NCI-H2171 treated with DMSO at 0.1 percent for 48 hours (cell line): ENCODE measurements at places on chromosomes 16 and 17.

DNA sequence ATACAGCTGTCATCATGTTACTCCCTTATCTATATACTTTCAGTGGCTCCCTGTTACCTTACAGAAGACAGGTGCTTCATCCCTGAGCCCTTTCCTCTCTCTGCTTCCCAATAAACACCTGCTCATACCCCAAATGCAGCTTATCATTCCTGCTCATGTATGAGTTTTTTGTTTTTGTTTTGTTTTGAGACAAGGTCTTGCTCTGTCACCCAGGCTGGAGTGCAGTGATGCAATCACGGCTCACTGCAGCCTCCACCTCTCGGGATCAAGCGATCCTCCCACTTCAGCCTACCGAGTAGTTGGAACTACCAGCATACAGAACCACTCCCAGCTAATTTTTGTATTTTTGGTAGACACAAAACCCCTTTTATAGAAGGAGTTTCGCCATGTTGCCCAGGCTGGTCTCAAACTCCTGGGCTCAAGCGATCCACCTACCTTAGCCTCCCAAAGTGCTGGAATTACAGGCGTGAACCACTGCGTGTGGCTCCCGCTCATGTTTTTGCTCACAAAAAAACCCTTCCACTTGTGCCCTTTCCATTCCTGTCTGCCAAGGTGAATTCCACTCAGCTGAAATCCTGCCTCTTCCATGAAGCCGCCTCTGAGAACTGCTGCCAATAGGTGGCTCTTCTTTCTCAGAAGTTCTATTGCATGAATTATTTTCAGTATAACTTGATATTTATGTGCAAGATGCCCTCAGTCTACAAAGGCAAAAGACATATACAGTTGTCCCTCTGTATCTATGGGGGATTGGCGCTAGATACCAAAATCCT, 7.9 kb upstream of the RNF157 start:
- DNase-seq, result no peak

DNA sequence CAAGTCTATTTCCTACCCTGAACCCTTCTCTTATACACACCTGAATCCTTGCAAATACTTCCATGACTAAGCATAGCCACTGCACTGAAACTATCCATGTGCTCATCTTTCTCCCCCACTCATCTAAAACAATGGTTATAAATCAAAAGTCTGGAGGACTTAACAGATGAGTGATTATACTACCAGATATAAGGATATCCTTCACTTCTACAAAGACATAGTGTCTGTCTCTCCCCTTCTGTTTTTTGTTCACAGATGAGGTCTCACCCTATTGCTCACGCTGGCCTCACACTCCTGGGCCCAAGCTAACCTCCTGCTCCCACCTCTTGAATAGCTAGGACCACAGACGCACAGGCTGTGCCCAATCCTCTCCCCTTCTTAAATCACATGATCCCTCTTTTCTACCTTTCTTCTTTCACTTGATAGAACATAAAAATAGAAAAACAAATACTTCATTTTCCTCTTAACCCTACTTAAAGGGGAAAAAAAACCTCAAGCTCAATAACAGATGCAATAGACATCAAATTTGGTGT, 19.2 kb downstream of the CEP112 start:
- DNase-seq, result no peak

DNA sequence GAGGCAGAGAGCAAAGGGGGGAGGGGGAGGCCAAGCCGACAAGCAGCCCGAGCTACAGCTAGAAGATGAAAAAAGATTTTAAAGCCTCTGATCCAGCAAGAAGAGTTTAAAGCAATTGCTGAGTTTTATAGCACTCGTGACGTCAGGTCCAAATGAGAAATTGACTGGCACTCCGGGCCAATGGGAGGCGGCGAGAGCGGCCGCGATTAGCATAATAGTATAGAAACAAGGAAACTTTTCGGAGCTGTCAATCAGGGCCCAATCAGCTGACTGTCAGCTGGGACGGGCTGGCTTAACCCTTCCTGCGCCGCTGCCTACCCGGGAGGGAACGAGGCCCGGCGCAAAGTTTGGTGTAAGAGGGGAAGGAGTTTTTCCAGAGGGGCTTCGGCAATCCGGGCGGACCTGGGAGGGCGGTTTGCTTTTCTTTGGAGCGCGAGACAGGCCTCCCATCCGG, at the start of gene MAF:
MAF (minus strand) TSS at position 100 of the 454 bp plus-strand sequence. CDS start 835 bp downstream, outside the sequence.
- peak; percentile 83 for DNase-seq

- DNase-seq, result no peak
Measured at GRCh38 chr17:71505200-71505599, 615.6 kb upstream of the SOX9 start.

DNA sequence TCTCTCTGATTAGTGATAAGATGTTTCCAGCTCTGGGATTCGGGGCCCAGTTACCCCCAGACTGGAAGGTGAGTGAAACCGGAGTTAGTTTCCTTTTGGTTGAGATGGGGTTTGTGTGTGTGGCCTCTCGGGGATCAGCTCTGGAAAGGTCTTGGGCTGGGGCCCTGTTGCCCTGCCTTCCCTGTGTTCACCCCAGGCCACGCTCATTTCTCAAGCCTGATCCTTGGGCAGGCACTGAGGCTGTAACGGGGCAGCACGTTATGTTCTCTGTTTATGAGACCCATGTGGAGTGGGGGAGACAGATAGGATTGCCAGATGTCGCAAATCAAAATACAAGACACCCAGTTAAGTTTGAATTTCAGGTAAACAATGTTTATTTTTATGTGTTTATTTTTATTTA, 35.5 kb downstream of the CPNE2 start:
- no peak for DNase-seq

DNA sequence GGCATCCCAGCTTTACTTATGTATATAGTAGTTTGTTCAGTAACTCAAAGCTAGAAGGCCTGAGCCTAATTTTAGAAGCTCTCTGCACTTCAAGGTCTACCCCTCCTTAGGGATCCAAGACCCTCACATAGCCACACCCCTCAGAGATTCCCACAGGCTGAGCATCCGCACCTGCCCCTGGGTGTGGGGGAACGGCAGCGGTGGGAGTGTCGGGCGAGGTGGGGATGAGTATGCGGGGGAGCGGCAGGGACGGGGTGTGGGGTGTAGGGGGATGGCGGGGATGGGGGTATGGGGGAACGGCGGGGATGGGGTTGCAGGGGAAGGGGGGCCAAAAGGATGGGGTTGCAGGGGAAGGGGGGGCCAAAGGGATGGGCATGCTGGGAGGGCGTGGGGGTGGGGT, 24.9 kb upstream of the BEAN1 start:
- no peak for DNase-seq

DNA sequence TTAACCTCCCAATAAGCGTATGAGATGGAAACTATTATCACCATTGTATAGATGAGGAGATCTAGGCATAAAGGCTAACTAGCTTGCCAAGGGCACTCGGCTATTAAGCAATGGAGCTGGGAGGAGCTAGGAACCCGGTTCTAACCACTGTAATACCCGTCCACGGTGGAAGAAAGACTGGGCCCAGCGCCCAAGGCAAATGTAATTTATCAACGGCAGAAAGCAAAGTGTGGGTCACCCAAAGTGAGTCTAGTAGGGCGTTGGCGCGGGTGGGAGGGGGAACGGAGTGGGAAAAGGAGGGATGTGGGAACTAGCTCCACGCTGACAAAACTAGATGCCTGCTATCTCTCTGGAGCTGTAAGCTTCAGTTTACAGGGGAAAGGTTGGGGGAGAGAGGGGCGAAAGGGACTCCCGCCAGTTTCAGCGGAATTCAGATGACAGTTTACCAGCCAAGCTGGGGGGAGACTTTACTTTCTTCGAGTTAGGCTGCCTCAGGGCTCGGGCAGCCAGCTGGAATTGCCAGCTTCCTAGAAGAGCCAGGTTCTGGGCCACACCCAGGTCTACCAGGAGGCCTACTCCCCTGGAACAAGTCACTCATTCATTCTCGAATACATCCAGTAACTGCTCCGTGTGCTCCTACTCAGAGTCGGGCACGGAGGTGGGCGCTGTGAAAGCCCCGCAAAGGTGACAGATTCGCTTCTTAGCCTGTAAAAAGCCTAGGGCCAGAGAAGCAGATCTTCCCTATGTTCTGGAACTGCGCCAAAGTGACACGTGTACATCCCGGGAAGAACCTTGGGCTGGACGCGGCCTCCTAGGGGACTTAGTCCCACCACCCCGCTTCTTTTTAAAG, 837 bp downstream of the LRRC59 start:
- DNase-seq, result peak; percentile 16

- DNase-seq, result no peak
Measured at GRCh38 chr17:79633993-79634813, 23.4 kb upstream of the RBFOX3 start.

DNA sequence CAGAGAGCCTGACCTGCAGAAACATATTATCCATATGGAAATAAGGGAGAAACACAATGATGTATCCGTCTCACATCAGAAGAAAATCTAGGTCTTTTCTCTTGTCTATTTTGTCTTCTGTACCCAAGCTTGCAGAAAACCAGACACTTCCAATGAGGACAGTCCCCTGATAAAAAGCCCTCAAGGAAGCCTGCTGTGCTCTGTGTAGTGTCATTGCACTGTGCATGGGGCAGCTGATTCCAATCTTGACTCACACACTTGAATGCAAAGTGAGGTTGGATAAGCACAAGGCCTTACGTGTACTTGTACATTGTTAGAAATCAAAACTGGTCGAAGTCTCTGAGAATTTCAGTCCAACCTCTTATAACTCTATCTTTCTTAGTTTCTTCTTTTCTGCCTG, 256.6 kb upstream of the MYOCD start:
- no peak for DNase-seq

DNA sequence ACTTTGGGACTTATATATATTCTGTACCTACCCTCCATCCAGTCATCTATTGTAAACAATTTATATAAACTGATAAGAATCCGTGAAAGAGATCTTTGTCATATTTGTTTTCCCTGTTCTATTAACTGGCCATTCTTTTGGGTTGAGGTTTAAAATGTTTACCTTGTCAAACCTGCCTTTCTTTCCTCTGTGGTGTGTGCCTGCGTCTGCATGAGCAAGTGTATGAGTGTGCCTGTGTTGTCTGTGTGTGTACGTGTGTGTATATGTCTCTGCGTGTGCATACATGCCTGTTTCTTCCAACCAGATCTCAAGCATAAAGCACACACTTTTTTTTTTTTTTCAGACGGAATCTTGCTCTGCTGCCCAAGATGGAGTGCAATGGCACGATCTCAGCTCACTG, 201.5 kb downstream of the C16orf95 start:
- no peak for DNase-seq

- DNase-seq, result no peak
Measured at GRCh38 chr16:3564130-3564888, 12.9 kb downstream of the NLRC3 start.

- no peak for DNase-seq
Measured at GRCh38 chr17:77692571-77693161, 265.8 kb upstream of the TNRC6C start.

DNA sequence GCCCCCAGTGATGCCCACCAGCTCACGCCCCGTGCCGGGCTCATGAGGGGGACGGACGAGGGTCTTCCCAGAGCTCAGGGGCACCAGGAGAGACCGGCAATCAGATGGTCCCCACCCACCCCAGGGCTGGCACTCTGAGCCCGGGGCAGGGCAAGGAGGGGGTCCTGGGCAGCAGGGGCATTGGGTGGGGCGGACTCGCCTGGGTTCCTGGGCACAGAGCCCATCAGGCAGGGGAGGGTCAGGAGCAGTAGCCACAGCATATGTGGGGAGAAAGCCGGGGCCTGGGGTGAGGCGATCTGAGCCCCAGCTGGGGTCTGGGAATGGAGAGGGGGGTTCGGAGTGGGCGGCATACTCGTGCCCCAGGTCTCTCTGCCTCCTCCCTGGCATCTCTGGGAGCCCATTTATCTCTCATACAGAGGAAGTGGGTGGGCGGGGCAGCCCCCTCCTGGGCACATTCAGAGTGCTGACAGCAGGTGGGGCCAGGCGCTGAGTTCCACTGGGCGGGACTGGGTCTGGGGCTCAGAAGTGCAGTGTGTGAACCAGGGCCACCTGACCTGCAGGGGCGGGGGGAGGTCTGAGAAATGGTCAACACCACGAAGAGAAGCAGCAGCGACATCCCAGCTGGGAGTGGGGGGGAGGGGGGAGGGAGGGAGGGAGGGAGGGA, 20.5 kb upstream of the UBE2I start:
- DNase-seq, result no peak

DNA sequence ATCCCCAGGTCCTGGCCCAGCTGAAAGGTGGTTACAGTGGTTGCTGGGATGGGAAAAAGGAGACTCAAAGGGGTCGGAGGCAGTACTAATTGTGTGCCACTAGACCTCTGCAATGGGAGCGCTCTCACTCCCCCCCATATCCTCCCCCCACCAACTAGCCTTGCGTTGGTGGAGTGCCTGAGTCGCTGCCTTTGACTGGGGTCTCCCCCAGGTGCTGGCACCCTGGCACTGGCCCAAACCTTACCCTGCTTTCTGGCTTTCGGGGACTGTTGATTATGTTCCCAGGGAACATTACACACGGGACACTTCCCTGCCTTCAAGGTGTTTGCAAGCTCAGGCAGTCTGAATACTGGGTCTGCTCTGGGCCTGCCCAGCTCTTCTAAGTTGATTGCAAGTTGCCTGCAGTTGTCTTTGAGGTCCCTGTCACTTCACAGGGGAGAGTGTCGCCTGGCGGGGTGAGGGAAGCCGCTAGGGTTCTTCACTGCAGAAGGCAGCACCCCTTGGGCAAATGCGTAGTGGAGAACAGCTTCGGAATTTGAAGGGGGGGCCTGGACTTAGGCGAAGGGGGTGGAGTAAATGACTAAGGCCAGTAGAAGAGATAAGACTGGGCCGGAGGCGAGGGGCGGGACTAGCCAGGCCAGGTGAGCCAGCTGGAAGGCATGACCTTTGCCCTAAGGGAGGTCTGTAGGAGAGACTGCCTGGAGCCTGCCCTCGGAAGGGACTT, 98.0 kb downstream of the RAB11FIP4 start:
- no peak for DNase-seq

- no peak for DNase-seq
Measured at GRCh38 chr17:77233635-77234334, 93.0 kb downstream of the SEC14L1 start.

DNA sequence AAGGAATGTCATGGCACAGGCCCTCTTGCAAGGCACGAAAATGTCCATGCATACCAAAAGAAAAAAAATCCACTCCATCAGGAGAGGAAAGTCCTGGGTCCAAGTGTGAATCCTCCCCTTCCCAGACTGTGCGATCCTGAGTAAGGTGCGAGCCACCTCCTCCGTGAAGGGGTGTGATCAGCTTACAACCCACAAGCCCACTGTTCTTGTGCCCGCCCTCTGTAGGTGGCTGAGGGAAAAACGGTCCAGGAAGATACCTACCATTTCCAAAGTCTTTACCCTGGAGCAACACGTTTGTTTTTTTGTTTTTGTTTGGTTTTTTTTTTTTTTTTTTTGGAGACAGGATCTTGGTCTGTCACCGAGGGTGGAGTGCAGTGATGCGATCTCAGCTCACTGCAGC, 116.5 kb downstream of the ZNF423 start:
- peak; percentile 43 for DNase-seq

GRCh38 chr16:30644334-30644830, 6.4 kb upstream of the PRR14 start:
- DNase-seq, result peak; percentile 86
